ENCODE measurements at places on chromosomes 11 and 22.

GRCh38 chr22:24989541-24989951 lies 37.0 kb downstream of the KIAA1671 start:
- DNase-seq: no peak

GRCh38 chr11:119608781-119609180 lies 120.2 kb downstream of the NECTIN1 start:
- DNase-seq: no peak

- no peak for DNase-seq
Measured at GRCh38 chr11:108853864-108854263, 189.0 kb downstream of the DDX10 start.

DNA sequence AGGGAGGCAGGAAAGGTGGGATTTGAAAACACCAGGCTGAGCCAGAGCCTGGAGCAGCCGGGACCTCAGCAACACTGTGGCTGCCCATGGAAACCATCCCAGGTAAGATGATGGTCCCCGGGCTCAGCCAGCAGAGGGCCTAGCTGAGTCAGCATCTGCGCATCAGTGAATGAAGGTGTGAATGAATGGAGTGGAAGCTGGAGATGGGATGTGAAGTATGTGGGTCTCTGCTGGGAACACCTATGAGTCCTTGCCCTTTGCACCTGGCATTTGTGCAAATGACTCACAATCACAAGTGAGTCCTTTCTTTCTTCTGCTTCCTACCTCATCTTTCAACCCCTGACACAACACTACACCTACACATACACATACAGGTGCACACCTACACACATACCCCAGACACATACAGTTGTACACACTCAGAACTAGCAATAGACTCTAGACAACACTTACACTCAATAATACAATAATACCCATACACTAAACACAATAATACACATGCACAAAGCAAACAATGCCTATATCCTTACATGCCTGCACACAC lies 62.8 kb upstream of the PRDM11 start:
- peak; percentile 28 for DNase-seq

DNA sequence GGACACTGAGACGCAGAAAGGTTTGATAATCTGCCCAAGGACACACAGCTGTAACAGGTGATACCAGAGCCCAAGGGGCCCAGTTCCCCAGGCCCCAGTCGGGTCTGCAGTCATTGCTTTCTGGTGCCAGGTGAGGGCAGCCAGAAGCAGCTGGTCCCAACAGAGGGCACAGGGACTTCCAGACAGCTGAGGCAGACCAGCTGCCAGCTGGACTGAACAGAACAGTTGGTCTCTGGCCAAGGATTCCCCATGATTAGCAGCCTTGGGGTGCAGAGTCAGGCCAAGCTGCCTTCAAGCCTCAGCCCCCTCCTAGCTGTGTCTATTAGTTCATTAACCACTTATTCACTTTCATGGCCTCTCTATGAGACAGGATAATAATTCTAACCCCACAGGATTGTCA lies 105.6 kb downstream of the RRAS2 start:
- DNase-seq: no peak

DNA sequence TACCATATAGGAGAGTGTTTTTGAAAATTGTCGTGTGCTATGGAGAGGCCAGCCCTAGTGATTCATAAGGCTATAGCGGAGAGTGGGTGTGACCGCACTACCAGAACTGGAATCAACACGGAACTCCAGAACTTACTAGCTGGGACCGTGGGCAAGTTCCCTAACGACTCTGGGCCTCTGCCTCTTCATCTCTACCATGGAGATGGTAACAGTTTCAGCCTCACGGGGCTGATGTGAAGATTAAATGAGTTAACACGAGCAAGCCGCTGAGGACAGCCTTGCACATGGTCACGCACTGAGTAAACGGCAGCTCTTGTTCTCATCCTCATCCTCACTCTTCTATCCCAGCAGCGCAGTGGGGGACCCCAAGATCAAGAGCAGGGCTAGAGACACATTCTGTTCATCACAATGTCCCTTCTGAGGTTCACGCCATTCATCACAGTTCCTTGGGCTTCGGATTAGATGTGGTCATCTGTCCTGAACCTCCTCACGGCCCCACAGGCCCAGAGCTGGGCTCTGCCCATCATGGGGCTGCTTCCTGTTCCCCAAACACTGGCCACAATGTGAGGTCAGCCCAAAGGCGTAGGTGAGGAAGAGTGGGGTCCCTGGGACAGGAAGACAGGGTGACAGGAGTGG lies 47.2 kb upstream of the CD5 start:
- no peak for DNase-seq

- DNase-seq: no peak
Measured at GRCh38 chr22:22881116-22882000, 6.3 kb upstream of the IGLL5 start.

GRCh38 chr11:119990309-119991021 lies 147.4 kb downstream of the TRIM29 start:
- DNase-seq: no peak

- DNase-seq: no peak
Measured at GRCh38 chr11:32072872-32073643, 17.8 kb upstream of the RCN1 start.

DNA sequence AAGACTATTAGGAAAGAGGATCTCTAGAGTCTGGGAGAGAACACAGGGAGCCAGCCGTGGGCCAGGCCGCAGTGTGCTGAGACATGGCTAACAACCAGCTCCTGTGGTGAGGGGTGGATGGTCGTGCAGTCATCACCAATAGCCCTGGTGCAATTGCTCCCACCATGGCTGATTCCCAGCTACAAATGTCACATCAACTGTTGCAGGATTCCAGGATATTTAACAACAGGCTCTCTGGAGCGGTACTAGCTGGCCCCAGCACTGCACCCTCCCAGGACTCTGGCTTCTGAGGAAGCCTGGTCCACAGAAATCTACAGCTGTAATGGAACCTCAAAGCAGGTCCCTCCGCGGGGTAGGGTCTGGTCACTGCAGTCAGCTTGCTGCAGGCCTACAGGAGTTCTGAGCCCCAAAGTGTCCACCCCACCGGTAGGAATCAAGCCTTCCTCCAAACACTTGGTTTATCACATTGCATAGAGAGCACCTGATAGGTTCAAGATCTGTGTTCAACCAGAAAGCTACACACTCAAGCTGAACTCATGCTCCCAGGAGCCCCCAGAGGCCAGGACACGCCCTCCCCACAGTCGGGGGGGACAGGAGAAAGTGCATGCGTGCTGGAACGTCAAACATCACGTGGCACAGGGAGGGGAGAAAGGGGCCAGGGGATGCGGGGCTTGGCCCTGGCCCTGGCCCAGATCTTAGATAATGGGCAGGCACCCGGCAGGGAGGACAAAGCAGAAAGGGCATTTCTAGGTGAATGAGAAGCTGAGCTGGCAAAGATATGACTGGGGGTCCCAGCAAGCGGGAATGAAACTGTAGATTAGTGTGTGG lies 609.0 kb downstream of the TBC1D22A start:
- DNase-seq: no peak

DNA sequence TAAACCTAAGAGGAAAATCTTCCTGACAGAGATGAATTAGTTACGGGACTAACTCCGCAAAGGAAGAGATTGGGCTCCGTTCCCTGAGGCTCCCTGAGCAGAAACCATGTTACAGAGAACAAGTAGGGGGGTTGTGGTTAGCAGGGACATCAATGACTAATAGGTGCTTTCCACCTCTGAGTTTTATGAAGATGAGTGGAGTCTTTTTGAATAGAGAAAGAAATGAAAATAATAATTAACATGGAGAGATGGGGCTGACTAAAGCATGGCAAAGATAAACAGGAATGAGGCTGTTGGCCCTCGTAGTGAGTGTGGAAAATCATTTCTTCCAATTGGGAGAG lies 47.5 kb upstream of the PICALM start:
- no peak for DNase-seq

DNA sequence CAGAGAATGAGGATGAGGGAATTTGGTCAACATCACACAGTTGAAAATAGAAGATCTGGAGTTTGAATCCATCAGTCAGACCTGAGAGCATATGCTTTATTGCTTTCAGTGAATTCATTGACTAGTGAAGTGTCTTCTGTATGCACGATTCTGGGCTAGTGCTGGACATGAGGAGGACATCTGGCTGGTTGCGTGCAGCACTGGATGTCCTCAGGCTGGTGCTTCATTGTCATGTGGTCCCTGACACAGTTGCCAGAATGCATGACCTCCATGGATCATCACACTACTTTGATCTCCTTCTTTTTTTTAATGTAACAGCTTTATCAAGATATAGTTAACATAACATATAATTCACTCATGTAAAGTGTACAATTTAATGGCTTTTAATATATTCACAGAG lies 44.5 kb upstream of the MMP7 start:
- DNase-seq: no peak

DNA sequence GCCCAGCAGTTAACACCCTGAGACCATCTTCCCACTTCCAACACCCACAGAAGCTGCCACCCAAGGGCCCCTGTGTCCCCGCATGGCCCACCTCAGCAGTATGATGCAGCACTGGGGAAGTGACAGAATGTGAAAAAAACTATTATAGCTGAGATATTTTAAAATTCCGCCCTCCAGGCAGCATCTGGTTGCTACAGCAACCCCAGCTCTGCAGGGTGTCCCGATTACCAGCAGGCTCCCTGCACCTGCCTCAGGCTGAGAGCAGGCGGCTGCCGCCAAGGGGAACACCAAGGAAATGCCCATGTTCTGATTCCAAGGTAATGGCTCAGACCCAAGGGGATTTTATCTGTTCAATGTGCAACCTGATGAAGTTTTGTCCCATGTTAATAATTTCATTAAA lies 10.5 kb upstream of the TMEM121B start:
- DNase-seq: peak; percentile 9

DNA sequence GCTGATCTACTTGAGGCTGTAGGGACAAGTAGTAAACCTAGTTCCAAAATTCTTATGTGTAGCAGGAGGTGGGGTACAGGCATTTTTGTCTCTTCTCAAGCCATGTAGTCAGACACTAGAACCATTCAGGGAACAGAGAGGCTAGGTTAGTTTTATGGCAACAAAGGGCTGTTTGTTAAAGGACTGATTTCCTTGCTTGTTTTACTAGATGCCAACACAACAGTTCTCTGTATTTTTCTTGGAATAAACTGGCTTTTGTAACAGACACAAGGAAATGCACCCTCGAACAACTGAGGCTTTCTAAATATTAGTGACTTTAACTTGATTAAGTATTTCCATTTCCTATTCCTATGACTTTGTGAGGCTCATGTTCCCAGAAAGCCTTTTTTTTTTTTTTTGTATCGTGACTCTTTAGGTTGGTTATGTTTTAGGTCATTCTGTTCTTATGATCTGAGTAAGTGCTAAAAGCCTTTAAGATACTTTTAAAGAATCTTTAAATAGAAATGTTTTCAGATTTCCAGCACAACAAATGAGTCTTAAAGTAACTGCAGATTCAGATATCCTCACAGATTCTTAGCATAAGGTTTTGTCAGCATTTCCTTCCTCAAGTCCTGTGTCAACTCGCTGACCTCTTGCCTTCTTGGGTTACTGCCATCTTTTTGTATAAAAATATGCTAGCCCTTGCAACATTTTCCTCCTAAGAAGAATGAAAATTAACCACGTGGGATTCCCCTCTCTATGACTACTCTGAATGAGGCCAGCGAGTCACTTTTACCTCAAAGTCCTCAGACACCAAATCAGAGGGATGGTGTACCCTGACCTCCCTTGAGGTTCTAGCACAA lies 92.5 kb downstream of the CCDC83 start:
- no peak for DNase-seq

DNA sequence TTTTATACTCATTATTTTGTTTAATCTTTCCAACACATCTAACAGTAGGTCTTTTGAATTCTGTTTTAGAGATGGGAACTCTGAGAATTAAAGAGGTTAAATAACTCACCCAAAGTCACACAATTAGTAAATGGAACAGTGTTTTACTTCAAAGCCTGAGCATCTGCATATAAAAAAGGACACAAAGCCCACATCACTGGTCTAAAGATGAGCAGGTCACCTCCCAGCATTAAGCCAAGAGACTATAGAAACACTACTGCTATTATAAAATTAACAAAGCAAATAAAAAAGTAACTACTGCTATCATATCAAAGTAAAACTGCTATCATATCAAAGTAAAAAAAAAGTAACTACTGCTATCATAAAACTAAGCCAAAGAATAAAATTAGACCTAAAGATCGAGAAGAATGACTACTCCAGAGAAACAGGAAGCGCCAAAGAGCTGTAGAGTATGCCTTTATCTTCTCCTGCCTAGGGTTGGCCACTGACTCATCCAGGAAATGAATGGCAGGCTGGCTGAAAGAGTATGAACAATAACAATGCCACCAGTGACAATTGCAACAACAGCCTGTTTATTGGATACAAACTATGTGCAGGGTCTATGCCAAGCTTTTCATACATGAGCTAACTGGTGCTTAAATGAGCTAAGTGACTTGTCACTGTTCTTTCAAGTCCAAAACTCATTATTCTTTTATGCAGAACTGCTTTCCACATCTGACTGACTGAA lies 1153.0 kb upstream of the TENM4 start:
- DNase-seq: no peak

DNA sequence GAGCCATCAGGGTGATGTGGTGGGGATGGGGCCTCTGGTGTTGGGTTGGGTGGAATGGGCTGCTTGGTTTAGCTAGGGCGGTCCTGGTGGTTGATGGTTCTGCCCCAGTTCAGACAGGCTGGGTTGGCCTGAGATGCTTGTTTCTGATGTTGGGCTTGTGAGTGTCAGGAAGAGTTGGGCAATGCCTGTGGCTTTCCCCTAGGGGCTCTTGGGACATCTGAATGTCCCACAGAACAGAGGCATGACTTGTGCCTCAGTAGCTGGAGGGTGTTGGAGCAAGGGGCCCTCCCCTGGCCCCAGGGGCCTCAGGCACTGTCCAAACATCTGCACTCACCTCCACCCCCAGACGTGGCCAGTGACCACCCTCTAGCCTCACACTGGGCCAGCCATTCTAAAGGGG lies 14.0 kb upstream of the CTSD start:
- DNase-seq: no peak

- peak; percentile 25 for DNase-seq
Measured at GRCh38 chr11:119372260-119373058, 9.0 kb downstream of the USP2 start.

DNA sequence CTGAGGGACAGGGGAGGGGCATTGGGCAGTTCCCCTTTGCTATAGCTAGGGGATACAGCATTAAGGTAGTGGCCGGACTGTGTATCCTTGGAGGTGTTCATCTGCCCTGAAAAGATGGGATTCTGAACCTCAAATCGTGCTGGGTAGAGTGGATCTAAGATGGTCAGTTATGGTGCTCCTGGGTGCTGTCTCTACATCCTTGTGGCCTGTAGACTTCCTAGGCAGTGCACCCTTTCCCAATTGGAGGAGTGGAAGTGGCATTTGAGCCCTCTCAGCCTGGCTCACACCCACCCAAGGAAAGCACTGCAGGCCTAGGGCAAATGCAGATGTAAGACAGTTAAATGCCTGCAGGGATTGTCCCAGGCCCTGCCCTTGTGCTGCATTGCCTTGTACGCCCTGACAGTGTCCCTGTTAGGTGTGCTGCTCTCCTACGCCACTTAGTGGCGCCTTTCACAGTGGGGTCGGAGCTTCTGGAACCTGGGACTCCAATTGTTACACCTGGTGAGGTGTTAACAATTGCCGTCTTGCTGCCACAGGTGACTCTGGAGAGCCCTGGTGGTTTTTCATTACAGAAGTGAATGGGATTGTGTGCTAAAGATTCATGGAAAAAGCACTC lies 35.0 kb downstream of the PPFIBP2 start:
- DNase-seq: no peak
